ENCODE measurements at places on chromosomes 13 and 19. TPM values are rescaled to one million over a fixed set of nuclear protein-coding genes. Genes with fewer than 3 reads are reported as not detected.
A peak's percentile ranks its signal among the peaks of the same experiment; 100 is the strongest.

DNA sequence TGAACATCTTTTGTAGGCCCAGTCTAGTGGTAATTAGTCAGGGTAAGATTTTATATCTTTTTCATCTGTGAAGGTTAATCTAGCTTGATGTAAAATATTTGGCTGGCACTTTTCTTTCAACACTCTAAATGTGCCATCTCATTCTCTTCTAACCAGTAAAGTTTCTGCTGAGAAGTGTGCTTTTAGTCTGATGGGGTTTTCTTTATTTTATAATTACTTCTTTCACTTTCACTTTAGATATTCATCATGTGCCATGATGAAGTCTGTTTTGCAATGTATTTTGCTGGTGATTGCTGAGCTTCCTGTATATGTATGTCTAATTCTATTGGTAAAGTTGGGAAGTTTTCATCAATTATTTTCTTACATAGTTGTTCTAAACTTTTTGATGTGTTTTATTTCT, 31.9 kb downstream of the ZNF726 start:
- DNase-seq, result no peak

DNA sequence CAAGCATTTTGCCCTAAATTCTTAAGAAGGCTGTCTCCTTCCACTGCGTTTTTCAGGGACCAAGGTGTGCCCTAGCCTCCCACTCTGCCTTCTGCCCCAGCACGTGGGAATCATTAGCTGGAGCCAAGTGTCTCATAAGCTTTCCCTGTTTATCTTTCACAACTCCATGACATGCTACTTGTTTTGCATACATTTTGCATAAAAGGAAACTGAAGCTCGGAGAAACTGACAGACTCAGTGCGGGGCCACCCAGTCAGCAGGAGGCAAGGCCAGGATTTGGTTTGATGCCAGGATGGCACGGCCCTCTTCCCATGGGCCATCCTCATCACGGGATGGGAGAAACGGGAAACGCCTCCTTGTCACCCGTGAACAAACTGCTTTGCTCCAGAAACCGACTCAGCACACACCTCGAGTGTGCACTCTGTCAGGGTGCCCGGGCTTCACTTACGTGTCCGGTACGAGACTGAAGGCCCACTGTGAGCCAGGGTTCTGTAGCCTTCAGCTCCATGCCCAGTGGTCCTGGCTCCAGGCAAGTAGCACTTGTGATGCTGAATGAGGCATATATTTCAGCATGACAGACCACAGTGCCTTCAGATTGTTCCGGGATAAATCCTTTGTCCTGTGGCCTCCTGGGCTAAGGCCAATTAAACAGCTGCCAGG, 9.6 kb downstream of the CEBPA start:
- DNase-seq, result no peak

GRCh38 chr19:46056536-46056935, 15.7 kb upstream of the IGFL4 start:
- DNase-seq, result no peak

DNA sequence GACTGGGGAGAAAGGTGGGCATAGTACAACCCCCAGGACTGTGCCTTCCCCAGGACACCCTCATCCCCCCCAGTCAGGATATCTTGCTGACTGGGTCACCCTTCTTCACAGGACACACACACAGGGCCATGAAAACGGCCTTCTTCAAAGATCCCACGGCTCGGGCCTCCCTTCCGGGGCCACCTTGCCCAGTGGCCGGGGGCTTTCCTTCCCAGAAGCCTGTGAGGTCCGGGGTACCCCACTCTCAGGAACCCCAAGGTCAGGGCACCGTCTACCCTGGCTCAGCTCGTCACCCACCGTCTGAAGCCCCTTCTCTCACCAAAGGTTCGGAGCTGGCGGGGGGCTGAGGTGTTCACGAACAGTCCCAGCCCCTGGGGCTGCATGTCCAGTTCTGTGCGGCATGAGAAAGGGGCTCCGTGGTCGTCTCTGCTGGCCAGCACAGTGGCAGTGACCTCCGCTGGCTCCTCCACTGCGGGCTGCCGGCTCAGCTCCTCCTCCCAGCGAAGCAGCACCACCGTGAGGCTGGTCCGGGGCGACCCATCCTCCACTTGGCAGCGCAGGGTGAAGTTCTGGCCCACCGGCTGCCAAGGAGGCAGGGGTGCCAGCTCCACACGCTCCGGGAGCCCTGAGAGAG, 2.1 kb upstream of the RAVER1 start:
- DNase-seq, result peak; percentile 53

- no peak for DNase-seq
Measured at GRCh38 chr13:51158365-51158764, 47.3 kb upstream of the C13orf42 start.

GRCh38 chr13:43305416-43305815, 282.0 kb downstream of the DNAJC15 start:
- DNase-seq, result no peak

- peak; percentile 97 for DNase-seq
Measured at GRCh38 chr19:4343370-4344307, at the start of gene MPND. MPND (plus strand) TSS chr19:4343562; CDS start chr19:4343594, 32 bp downstream.

DNA sequence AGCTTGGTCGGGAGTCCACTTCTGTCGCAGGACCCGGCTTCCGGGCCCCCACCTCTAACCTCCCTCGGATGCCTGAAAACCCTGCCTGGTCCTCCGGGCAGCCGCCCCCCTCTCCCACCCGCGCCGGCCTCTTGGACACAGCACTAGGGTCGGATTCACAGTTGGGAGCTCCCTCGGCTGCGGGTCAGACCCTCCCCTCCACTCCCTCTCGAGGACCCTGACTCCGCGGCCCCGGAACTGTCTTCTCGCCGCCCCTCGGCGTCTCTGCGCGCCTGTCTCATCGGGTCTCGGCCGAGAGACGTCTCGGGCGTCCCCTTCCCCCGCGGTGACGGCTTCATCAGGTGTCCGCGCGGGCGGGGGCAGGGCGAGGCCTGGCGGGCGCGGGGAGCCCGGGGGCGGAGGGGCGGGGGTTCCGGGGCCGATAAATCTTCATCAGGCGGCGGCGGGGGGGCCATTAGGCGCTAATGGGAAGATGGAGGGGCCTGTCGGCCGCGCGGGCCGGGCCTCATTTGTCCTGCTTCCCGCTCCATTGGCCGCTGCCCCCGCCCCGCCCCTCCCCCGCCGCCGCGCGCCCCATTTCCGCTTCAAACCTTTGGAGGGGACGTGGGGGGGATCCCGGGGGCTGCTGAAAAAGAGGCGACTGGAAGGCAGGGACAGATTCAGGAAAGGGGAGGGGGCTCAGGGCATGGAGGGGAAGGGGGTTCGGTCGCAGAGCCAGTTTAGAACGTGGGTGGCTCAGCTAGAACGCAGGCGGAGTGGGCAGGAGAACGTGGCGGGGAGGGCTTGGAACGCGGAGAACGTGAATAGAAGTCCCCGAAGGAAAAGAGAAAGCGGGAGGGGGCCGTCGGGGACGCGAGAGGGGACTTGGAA, 11.8 kb upstream of the ERFL start:
- DNase-seq, result no peak

DNA sequence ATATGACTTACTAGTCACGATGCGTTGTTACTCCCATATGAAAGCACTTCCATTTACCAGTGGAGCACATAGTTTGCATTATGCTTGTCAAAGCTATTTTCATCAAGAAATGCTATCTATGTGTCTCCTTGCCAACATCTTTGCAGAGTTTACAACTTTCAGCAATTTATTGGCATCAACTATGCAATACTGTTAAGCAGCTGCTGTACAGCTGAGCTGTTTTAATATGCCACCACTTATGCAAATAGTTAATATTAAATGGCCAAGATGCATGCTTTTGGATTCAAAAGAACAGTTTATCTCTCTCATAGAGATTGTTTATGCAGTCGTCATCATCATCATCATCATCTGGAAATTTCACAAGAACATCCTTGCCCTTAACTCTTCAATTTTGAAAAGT, 67.9 kb upstream of the KLF5 start:
- DNase-seq, result no peak

ASF1B gene
- total RNA-seq, result 0.65 TPM

ALKBH6 gene
- total RNA-seq, result 8.3 TPM

KLK3 gene
- not detected for total RNA-seq

PSG7 gene
- not detected for total RNA-seq

SAMD1 gene
- 55.5 TPM for total RNA-seq

UBL5 gene
- total RNA-seq, result 474 TPM

RNF225 gene
- not detected for total RNA-seq

Measured in heart left ventricle (tissue), 16 donors.